ENCODE measurements at places on chromosomes 12 and 14.

GRCh38 chr12:15763328-15763727, 25.9 kb downstream of the EPS8 start:
- H3K27ac ChIP-seq: no peak overlapping the region
- DNase-seq: no peak
- H3K36me3 ChIP-seq: peaks cover 16% of the 10 kb centered on the region
- H3K4me3 ChIP-seq: no peak overlapping the region
- no peaks in the 10 kb centered on the region for H3K27me3 ChIP-seq

- H3K36me3 ChIP-seq: peaks cover 78% of the 10 kb centered on the region
- no peaks in the 10 kb centered on the region for H3K4me1 ChIP-seq
- DNase-seq: no peak
- H3K4me3 ChIP-seq: no peak overlapping the region
- no peaks in the 10 kb centered on the region for H3K27me3 ChIP-seq
- H3K27ac ChIP-seq: no peak overlapping the region
Observed at GRCh38 chr14:54427871-54428270, 13.3 kb downstream of the CNIH1 start.

DNA sequence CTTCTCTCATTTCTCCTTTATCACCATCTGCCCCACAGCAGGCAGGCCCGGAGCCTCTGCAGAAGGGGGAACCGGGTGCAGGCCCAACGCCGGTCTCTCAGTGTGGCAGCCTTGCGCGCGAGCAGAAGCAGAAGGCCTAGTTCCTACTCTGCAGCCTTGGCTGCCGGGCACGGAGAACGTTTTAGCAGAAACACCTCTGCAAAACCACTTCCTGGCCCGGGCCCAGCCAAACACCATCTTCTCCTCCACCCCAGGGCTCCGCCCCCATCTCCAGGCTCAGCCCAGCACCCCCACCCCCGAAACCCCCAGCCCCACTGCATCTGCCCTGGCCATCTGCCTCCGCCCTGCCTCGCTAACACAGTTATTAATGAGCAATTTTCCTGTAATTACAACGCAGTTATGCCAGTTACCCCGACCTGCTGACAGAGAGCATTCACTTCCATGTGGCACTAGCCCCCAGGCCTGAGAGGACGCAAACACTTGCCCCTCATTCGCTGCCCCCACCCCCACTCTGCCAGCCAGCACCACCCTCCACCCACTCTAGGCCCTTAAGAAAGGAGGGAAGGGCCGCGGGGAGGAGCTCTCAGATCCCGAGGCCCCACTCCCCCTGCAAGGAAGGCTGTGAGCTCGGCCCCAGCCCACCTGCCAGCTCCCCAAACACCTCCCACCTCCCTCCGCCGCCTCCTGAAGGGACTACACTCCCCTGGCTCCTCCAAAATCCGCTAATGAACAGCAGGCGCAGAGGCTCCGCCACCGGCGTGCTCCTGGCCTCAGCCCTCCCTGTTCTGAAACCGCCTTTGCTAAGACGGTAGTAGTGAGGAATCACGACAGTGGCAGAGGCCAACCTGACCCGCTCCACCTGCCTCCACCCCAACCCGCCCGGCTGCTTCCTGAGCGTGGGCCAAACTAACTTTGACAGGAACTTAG, 44.7 kb upstream of the FBRSL1 start:
- no peaks in the 10 kb centered on the region for H3K4me1 ChIP-seq
- peaks cover 17% of the 10 kb centered on the region for H3K27me3 ChIP-seq
- H3K27ac ChIP-seq: no peak overlapping the region
- DNase-seq: no peak

GRCh38 chr12:66446276-66446675, 144.0 kb downstream of the HELB start:
- no peaks in the 10 kb centered on the region for H3K27me3 ChIP-seq
- H3K27ac ChIP-seq: no peak overlapping the region
- no peaks in the 10 kb centered on the region for H3K4me1 ChIP-seq
- H3K36me3 ChIP-seq: no peaks in the 10 kb centered on the region

DNA sequence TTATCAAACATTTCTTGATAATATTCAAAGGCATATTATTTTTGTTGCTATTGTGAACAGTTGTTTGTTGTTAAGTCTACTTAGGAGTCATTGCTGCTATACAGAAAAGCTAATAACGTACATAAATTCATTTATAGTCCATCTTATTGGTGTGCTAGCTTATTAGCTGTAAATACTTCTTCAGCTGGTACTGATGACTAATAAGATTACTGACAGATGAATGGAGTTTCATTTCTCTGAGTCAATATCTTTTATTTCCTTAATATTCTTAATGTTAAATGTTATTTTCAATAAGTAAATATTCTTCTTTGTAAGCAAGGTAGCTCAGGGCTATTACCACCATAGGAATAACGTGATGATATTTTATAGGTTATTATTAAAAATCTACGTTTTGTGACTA, 139.4 kb upstream of the SLCO1C1 start:
- H3K27ac ChIP-seq: no peak overlapping the region
- DNase-seq: no peak
- no peaks in the 10 kb centered on the region for H3K4me1 ChIP-seq
- H3K4me3 ChIP-seq: no peak overlapping the region

All from SK-N-SH (cell line).